RPMI7951 (cell line): ENCODE measurements at places on chromosomes 12 and 14. TPM values are rescaled to one million over a fixed set of nuclear protein-coding genes. Genes with fewer than 3 reads are reported as not detected.

ANAPC7 gene
- 40.0 and 45.3 TPM in 2 replicates for total RNA-seq

DNA sequence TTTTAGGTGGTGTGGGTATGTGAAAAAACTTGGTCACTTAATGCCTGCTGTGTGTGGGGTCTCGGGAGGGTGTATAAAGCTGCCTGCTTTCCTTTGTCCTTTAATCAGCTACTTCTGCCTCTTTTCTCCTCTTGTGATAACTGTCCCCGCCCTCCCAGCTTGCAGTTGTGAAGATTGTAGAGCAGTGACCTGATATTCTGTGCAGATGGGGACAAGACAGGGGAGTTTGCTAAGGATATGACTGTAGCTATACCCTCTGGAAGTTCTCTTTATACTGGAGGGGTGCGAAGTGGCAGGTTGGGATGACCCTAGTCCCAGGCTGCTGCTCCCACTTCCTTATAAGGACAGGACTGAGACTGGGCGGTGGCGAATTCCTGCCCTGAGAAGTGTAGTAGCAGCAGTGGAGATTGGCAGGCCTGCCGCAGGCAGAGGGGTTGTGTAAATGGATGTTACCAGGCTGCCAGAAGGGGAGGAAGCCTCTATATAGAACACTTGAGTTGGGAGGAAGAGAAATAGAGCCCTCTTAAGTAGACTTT, 835 bp downstream of the MYL6 start:
- peak; percentile 85 for DNase-seq

DNA sequence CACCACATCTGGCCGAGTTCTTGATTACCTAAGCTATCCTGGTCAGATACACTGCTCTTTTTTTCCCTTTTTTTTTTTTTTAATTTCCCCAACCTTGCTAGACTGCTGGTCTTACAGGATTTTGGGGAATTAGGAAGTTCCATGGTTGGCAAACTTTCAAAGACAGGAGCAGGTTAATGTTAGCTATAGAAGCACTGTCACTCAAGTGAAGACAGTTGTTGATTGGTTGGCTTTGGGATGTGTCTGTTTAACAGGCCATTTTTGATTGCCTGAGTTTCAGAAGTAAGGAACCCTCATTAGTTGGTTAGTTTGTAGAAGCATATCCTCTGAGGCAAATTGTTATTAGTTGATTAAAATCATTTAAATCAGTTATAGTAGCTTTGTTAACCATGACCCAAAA, 36.8 kb downstream of the RAP1B start:
- no peak for DNase-seq

- DNase-seq, result peak; percentile 34
Measured at GRCh38 chr12:88753066-88753465, 172.8 kb upstream of the KITLG start.

SLC2A14 gene
- total RNA-seq, result 0.10 and 0.12 TPM in 2 replicates

GRCh38 chr14:81400202-81400678, at the start of gene STON2:
TSS of gene STON2 (minus strand) at chr14:81400324. CDS start at chr14:81398382, 1,942 bp downstream.
- peak; percentile 89 for DNase-seq

- DNase-seq, result no peak
Measured at GRCh38 chr14:22565391-22565945, 23.6 kb downstream of the DAD1 start.

- no peak for DNase-seq
Measured at GRCh38 chr12:102033991-102034745, 27.6 kb downstream of the WASHC3 start.

GRCh38 chr12:115312901-115313300, 628.9 kb upstream of the TBX3 start:
- no peak for DNase-seq

GRCh38 chr12:130880411-130880885, 8.6 kb downstream of the RAN start:
- no peak for DNase-seq

CRIP1 gene
- 0.12 TPM in 1 of 2 replicates, not detected in the other for total RNA-seq

DNA sequence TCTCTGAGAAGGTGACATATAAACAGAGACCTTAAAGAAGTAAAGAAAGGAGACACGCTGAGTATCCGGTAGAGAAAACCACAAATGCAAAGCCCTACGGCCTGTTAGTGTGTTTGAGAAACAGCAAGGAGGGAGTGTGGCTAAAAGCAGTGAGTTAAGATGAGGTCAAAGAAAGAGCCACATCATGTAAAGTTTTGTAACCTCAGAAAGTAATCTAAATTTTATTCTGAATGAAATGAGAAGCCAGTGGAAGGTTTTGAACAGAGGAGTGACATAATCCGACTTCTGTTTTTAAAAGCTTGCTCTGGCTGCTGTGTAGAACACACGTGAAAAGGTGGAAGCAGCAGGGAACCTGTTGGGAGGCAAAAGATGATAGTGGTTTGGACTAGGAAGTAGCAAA, 32.6 kb downstream of the PPP2R5E start:
- peak; percentile 13 for DNase-seq

GRCh38 chr12:119678459-119678858, 10.5 kb downstream of the PRKAB1 start:
- DNase-seq, result no peak

NUAK1 gene
- total RNA-seq, result 6.9 and 7.0 TPM in 2 replicates

GRCh38 chr14:78028471-78028870, 141.7 kb upstream of the NRXN3 start:
- DNase-seq, result no peak

DNA sequence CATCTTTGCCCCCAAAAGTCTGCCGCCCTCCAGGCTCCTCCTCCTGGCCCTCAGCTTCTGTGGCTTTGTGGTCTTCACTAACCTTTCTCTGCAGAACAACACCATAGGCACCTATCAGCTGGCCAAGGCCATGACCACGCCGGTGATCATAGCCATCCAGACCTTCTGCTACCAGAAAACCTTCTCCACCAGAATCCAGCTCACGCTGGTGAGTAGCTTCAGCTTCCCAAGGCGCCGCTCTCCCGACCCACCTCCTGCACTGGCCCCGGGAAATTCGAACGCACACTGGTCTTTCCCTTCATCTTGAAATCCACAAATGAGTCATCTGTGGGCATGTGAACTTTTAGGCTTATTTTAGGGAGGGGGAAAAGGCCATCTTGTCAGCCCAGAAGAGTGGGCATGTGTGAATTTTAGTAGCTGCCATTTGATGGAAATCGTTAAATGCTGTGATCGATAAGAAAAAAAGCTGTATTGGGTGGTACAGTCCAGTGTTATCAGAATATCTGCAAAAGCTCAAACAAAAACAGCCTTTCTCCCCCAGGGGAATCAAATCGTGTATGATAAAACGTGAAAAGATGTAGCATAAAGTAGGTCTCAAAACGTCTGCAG, 700 bp downstream of the SLC35E3 start:
- DNase-seq, result peak; percentile 71
